ENCODE measurements at places on chromosomes 3 and 15.

- DNase-seq: peak; percentile 63
Observed at GRCh38 chr15:68819495-68820294, 1.0 kb downstream of the ANP32A start.

DNA sequence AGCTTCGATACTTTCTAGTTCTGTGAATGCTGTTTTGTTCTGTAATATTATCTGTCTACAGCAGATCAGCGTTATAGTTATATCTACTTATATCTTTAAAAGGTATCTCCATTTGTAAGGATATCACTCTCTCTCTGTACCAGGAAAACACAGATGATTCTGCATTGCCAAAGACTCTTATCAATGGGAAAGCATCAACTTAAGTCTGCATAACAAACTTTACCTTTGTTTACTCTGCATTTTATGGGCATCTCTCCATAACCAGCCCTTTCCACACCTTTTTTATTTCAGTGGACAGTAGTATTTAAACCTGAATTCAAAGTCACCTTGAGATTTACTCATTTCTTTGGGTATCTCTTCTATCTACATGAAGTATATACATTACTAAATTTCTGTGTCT is 238.7 kb upstream of the GRM7 start:
- no peak for DNase-seq

DNA sequence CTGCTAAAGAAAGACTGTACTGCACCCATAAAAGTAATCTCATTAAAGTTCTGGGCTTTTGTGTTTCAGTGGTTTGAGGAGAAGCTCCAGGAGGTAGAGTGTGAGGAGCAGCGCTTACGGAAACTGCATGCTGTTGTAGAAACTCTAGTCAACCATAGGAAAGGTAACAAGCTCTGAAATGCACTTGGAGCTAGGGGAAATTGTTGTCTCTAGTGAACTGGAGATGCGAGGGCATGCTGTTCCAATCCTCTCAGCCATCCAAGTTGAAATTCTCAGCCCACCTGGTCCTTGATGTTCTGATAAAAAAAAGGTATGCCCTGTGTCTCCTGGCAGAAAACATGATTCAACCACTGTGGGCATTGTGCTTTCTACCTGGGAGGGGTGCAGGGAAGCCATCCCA is 21.4 kb upstream of the SNX22 start:
- DNase-seq: no peak

DNA sequence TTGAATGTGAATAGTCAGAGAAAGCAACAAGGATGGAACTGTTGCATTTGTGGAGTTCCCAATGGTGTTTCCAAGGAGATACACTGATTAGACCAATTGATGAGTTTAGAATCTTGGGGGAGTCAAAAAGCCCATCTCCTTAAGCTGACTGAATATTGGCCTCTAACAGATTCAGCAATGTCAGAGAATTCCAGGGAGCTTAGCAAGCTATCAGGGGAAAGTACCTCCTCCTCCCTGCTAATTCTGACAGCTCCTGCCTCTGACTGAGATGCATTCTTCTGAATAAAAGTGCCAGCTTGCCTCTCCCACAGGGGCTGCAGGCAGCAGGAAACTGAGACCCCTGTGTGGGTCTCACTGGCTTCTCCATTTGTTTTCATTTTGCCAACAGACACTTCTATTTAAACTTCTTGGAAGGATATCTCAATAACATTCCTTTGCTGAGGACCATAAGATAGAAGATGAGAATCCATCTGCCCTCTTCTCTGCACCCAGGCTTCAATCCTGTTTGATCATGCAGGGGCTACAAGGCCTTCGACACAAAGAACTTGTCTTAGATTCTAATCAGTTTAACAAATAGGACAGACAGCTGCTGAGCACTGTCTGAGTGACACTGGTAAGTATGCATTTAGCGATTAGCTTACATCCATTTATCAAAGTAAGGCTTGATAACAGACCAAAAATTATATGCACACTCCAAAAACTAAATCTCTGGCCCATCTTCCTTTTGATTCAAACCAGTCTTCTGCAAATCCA is 1080.8 kb downstream of the TUSC7 start:
- DNase-seq: no peak

- no peak for DNase-seq
Observed at GRCh38 chr3:173954647-173955046, 557.1 kb downstream of the NLGN1 start.

DNA sequence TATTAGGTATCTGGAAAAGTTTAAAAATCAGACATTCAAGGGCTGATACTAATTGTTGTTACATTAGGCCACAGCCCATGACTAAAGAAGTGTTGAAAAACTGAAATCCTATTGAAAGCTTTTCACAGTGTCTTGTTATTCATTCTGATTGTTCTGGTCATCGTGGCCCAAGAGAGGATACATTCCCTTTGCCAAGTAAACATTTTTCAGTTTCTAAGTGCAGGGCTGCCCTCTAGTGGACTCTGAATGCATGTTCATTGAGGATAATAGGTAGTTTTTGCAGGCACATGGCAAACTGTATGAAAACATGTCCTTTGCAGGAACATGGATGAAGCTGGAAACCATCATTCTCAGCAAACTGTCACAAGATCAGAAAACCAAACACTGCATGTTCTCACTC is 181.1 kb downstream of the MYRIP start:
- peak; percentile 35 for DNase-seq

Data from stimulated activated CD4-positive, alpha-beta T cell treated with anti-CD3 and anti-CD28 coated beads, Interleukin-15, amount 100 ng/mL, for 24 hours (primary cell).